Pericardium fibroblast (primary cell): ENCODE measurements at places on chromosomes 3 and 15. TPM values are rescaled to one million over a fixed set of nuclear protein-coding genes. Genes with fewer than 3 reads are reported as not detected.

The SOX2 gene
- not detected in 2 replicates for total RNA-seq

The MYL3 gene
- total RNA-seq = 0.12 and 2.4 TPM in 2 replicates

The POTEB2 gene
- total RNA-seq = not detected in 2 replicates

The NPTN gene
- total RNA-seq = 54.1 and 121 TPM in 2 replicates

The GRM7 gene
- not detected in 2 replicates for total RNA-seq

The OIP5 gene
- total RNA-seq = 0.58 TPM in 1 of 2 replicates, not detected in the other

The CCDC80 gene
- 1,145 and 1,533 TPM in 2 replicates for total RNA-seq

The AGTR1 gene
- 4.3 and 15.6 TPM in 2 replicates for total RNA-seq

The RBMS3 gene
- total RNA-seq = 38.9 and 45.9 TPM in 2 replicates

The EAF2 gene
- total RNA-seq = 0.43 and 1.1 TPM in 2 replicates

The SEMA5B gene
- total RNA-seq = 0.23 TPM in 1 of 2 replicates, not detected in the other

The NR1I2 gene
- total RNA-seq = not detected in 2 replicates

The MESP1 gene
- total RNA-seq = 0.23 and 0.26 TPM in 2 replicates

The AADAC gene
- total RNA-seq = 3.3 and 11.8 TPM in 2 replicates

The PLIN1 gene
- 0.26 and 1.2 TPM in 2 replicates for total RNA-seq

The HSPBAP1 gene
- 2.2 and 4.7 TPM in 2 replicates for total RNA-seq

The GUCA1C gene
- not detected in 2 replicates for total RNA-seq

The CORO2B gene
- 11.6 and 21.0 TPM in 2 replicates for total RNA-seq

The HRG gene
- not detected in 2 replicates for total RNA-seq

The HTR3E gene
- total RNA-seq = not detected in 2 replicates

The GP5 gene
- under 0.01 TPM in 1 of 2 replicates, not detected in the other for total RNA-seq

The PLA2G4D gene
- total RNA-seq = not detected in 2 replicates

The DLL4 gene
- total RNA-seq = 0.26 TPM in 1 of 2 replicates, not detected in the other

The PPP1R14D gene
- total RNA-seq = not detected in 2 replicates

The THRB gene
- 3.3 and 6.0 TPM in 2 replicates for total RNA-seq

The CNTN3 gene
- total RNA-seq = 0.23 and 1.5 TPM in 2 replicates

The GRM2 gene
- total RNA-seq = under 0.01 and 0.43 TPM in 2 replicates

The MUC4 gene
- total RNA-seq = not detected in 2 replicates

The EFCC1 gene
- total RNA-seq = not detected in 2 replicates

The HHLA2 gene
- not detected in 2 replicates for total RNA-seq

The STRIT1 gene
- not detected in 2 replicates for total RNA-seq

The CCDC9B gene
- 0.09 and 1.6 TPM in 2 replicates for total RNA-seq

The GOLGA8R gene
- 1.2 and 2.0 TPM in 2 replicates for total RNA-seq

The ITPKA gene
- total RNA-seq = 2.8 and 4.8 TPM in 2 replicates

The EPHB3 gene
- 7.4 and 13.8 TPM in 2 replicates for total RNA-seq

The GPR149 gene
- not detected in 2 replicates for total RNA-seq

The CIB2 gene
- 2.7 and 4.2 TPM in 2 replicates for total RNA-seq

The TMEM212 gene
- total RNA-seq = not detected in 2 replicates

The GPR62 gene
- 0.17 TPM in 1 of 2 replicates, not detected in the other for total RNA-seq

The CASR gene
- total RNA-seq = not detected in 2 replicates

The GAP43 gene
- under 0.01 TPM in 1 of 2 replicates, not detected in the other for total RNA-seq

The DZIP1L gene
- total RNA-seq = 9.2 and 14.9 TPM in 2 replicates

The GABRA5 gene
- 0.23 TPM in 1 of 2 replicates, not detected in the other for total RNA-seq

The LSMEM2 gene
- total RNA-seq = not detected in 2 replicates

The KLHL40 gene
- total RNA-seq = 0.17 TPM in 1 of 2 replicates, not detected in the other

The AMIGO3 gene
- total RNA-seq = 1.9 TPM in 1 of 2 replicates, not detected in the other

The OR5K2 gene
- total RNA-seq = not detected in 2 replicates

The CRYGS gene
- total RNA-seq = 0.70 and 1.1 TPM in 2 replicates

The CAPN3 gene
- 2.5 and 5.6 TPM in 2 replicates for total RNA-seq

The CHAC1 gene
- total RNA-seq = 33.9 and 60.4 TPM in 2 replicates

The IL17RD gene
- 5.4 and 27.3 TPM in 2 replicates for total RNA-seq

The LDHAL6B gene
- not detected in 2 replicates for total RNA-seq

The MYLK gene
- 7.3 and 12.8 TPM in 2 replicates for total RNA-seq

The ARNT2 gene
- total RNA-seq = 15.9 and 22.0 TPM in 2 replicates

The ERICH6 gene
- not detected in 2 replicates for total RNA-seq

The CKMT1A gene
- total RNA-seq = not detected in 2 replicates

The TGM4 gene
- total RNA-seq = 0.17 TPM in 1 of 2 replicates, not detected in the other

The TUSC7 gene
- not detected in 2 replicates for total RNA-seq

The PLCL2 gene
- total RNA-seq = 9.4 and 11.2 TPM in 2 replicates
